Type B pancreatic cell (in vitro differentiated cells): ENCODE measurements at places on chromosomes 13 and 19. TPM values are rescaled to one million over a fixed set of nuclear protein-coding genes. Genes with fewer than 3 reads are reported as not detected.
A peak's percentile ranks its signal among the peaks of the same experiment; 100 is the strongest.

GRCh38 chr13:100298691-100299090, 209.8 kb downstream of the PCCA start:
- peaks cover 3% of the 10 kb centered on the region for H3K36me3 ChIP-seq
- H3K4me1 ChIP-seq: peaks cover 11% of the 10 kb centered on the region
- no peaks in the 10 kb centered on the region for H3K27me3 ChIP-seq
- no peak overlapping the region for H3K4me3 ChIP-seq
- H3K27ac ChIP-seq: no peak overlapping the region

GRCh38 chr19:38289955-38290354, 14.1 kb upstream of the C19orf33 start:
- H3K27me3 ChIP-seq: no peaks in the 10 kb centered on the region
- H3K36me3 ChIP-seq: no peaks in the 10 kb centered on the region
- no peak overlapping the region for H3K4me3 ChIP-seq

- DNase-seq: no peak
- H3K4me3 ChIP-seq: peak overlapping the region; percentile 48
- peaks cover 44% of the 10 kb centered on the region for H3K27me3 ChIP-seq
- H3K36me3 ChIP-seq: no peaks in the 10 kb centered on the region
- H3K4me1 ChIP-seq: peaks cover 4% of the 10 kb centered on the region
- no peak overlapping the region for H3K27ac ChIP-seq
These were observed 8.0 kb downstream of the ATP4A start for GRCh38 chr19:35555301-35556005.

CACNG8 gene
- total RNA-seq: 0.05 and 0.97 TPM in 2 replicates

LIN7B gene
- 10.6 TPM in 2 replicates for total RNA-seq
